CD4-positive, CD25-positive, alpha-beta regulatory T cell (primary cell): ENCODE measurements at places on chromosomes 7 and 10. TPM values are rescaled to one million over a fixed set of nuclear protein-coding genes. Genes with fewer than 3 reads are reported as not detected.

DNA sequence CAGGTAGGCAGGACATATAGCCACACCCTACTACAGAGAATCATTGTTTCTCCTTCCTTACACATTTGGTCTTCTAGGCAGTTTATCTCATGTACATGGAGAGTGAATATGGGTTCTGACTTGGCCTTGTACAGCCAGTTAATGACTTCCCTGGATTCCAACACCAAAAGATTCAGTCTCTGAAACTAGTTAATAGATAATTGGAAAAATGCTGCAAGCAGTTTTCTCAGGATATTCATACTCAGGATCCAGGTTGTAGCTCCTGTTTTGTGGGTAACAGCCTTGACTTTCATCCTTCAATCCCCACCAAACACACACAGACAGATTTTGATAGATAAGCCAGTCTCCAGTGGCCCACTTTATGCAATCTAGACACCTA lies 690.2 kb downstream of the NRG3 start:
- no peaks in the 10 kb centered on the region for H3K27me3 ChIP-seq
- no peaks in the 10 kb centered on the region for H3K36me3 ChIP-seq
- no peaks in the 10 kb centered on the region for H3K4me1 ChIP-seq
- no peak for DNase-seq
- H3K27ac ChIP-seq: no peak overlapping the region

GRCh38 chr10:6621536-6621935 lies 41.5 kb upstream of the PRKCQ start:
- H3K36me3 ChIP-seq: peaks cover 18% of the 10 kb centered on the region
- no peaks in the 10 kb centered on the region for H3K4me1 ChIP-seq
- H3K27me3 ChIP-seq: no peaks in the 10 kb centered on the region
- H3K4me3 ChIP-seq: no peak overlapping the region

- no peaks in the 10 kb centered on the region for H3K4me1 ChIP-seq
- no peak overlapping the region for H3K4me3 ChIP-seq
- no peak overlapping the region for H3K27ac ChIP-seq
Measured at GRCh38 chr10:89471110-89471809, 56.9 kb downstream of the IFIT5 start.

GRCh38 chr7:148905093-148905666 lies 21.1 kb upstream of the EZH2 start:
- H3K4me3 ChIP-seq: no peak overlapping the region
- H3K4me1 ChIP-seq: no peaks in the 10 kb centered on the region
- no peak for DNase-seq
- H3K27me3 ChIP-seq: no peaks in the 10 kb centered on the region
- no peaks in the 10 kb centered on the region for H3K36me3 ChIP-seq

SLC16A12 gene
- not detected for total RNA-seq
